ENCODE measurements at places on chromosomes 6 and 20.

DNA sequence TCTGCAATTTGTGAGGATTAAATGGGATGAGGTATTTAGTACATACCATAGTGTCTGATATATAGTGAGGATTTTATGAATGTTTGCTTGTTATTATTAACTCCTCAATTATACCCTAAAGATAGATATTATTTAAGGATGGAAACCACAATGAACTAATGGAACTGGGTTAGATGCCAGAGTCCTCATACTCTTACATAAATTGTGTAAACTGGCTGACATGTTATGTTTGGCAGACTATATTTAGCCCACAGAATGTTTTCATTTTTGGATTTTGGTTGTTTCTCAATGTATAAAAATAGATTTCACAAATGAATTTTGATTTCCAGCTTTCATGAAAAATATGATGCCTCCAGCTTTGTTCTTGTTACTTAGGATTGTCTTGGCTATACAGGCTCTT is 37.6 kb downstream of the HTR1B start:
- DNase-seq, result no peak

DNA sequence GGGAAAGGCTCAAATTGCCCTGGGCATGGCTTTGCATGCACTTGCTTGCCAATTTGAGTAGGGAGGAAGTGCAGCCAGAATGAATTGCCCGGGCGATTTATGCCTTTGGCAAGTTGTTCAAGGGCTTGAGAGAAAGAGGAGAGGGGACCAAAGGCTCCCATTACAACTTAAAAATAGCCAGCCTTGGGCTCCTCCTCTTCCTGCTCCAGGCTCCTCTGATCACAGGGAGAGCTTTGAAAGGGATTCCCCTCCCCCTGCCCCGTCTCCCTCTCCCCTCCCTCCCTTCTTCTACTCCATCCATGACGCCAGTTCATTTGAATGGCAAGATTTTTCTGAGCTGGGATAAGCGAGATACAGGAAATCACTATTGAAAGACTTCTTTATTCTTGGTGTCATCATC is 304.9 kb upstream of the JAG1 start:
- no peak for DNase-seq

DNA sequence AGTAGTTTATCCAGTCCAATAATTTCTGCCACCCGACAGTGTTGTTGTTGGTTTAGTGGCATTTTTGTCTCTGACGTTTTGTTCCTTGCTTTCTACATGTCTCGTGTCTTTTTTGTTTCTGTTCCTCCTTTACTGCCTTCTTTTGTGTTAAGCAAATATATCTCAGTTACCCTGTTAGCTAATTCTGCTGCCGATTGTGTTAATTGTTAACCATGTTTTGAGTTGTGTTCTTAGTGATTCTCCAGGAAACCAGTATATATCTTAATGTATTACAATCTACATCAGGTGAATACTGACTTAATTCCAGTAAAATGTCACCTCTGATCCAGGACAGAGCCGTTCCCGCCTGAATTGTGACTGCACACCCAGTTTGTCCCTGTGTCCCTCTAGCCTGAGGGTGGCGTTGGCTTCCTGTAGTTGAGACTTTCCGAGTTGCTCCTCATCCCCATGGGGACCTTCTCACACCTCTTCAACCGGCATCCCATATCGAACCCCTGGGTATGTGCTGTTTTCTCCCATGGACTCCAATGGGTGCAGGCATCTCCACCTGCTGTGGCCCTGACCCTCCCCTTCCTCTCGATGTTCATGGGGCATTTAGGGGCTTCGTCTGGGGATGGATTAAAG is 35.8 kb upstream of the BHLHE23 start:
- no peak for DNase-seq

DNA sequence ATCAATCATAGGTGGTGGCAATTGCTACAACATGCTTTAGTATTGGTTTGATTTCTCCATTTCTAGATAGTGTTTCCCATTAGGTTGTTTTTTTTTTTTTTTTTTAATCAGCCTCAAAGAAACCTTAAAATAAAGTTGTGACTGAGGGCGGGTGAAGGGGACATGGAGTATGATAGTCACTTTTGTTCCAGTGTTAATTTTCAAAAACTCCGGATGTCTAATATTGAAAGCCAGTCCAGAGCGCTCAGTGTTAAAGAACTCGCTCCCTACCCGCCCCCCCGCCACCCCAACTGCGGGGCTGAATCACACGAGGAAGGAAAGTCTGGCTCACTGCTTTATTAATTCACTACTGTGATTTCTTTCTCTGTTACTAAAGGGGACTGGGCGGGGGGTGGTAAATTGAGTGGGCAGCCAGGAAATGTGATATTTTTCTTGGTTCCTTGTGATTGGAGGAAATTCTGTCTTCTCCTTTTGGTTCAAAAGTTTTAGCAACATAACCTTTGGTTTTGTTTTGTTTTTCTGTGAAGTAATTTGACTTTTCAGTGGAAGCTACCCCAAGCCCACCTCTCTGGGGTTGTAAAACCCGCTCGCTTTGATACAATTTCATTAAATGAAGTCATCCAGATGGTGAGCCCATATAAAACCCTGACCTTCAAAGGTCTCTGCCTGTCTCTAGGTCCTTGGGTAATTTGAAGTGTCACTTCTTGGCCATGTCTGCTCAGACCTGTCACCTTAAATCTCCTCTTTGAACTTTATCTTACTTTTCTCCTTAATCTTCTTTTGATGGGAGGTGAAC is 38.0 kb downstream of the TNFAIP3 start:
- no peak for DNase-seq

GRCh38 chr6:43912598-43913371 is 142.8 kb downstream of the VEGFA start:
- no peak for DNase-seq

DNA sequence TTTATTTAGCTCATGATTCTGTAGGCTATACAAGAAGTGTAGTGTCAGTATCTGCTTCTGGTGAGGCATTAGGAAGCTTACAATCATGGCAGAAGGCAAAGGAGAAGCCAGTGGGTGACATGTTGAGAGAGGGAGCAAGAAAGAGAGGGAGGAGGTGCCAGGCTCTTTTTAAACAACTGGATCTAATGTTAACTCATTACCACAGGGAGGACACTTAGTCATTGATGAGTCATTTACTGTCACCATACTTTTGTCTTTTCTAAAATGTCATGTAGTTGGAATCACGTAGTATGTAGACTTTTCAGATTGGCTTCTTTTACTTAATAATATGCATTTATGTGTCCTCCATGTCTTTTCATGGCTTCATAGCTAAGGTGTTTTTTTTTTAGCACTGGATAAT is 58.1 kb downstream of the NUS1 start:
- DNase-seq, result no peak

- DNase-seq, result no peak
These were observed 2.4 kb downstream of the NUS1 start for GRCh38 chr6:117677553-117678141.

DNA sequence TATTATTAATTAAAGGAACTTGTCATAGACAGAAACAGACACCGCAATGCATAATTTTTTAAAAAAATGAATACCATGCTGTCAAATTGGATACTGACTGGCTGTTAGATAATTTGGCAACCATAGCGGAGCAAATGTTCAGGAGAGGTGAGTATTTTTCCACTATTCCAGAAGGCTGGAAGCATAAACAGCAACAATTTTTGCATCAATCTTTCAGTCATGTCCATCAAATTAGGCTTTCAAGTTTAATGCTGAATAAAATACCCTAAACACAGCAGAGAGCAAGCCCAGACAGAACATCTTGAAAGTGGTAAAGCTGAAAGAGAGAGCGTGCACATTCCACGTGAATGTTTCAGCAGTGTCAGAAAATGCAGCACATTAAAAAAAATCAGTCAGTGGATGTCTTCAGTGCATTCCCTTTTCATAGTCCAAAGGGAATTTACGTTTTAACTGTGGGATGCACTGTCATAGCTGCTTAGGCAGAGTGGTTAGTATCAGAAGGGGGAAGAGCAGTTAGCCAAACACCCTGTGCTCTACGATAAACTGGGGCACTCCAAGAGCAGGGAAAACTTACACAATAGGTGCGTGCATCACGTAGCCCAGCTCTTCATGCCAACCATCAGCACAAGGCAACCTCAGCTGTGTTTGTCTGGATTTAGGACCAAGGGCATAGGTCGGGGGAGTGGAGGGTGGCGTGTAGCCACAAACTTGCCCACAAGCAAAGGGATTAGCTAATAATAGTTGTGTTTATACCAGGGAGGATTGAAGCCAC is 116.2 kb upstream of the STMND1 start:
- peak; percentile 48 for DNase-seq

DNA sequence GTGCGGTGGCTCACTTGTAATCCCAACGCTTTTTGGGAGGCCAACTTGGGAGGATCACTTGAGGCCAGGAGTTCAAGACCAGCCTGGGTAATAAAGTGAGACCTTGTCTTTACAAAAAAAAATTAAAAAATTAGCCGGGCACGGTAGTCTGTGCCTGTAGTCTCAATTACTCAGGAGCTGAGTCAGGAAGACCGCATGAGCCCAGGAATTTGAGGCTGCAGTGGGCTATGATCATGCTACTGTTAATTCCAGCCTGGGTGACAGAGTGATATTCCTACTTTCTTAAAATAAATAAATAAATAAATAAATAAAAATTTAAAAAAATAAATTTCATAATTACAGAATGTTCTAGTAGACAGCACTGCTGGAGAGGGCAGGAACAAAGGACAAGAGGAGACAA is 62.4 kb downstream of the DST start:
- no peak for DNase-seq

GRCh38 chr6:54217018-54217417 is 91.2 kb upstream of the TINAG start:
- DNase-seq, result no peak

GRCh38 chr6:104286641-104287040 is 573.1 kb downstream of the HACE1 start:
- DNase-seq, result no peak

DNA sequence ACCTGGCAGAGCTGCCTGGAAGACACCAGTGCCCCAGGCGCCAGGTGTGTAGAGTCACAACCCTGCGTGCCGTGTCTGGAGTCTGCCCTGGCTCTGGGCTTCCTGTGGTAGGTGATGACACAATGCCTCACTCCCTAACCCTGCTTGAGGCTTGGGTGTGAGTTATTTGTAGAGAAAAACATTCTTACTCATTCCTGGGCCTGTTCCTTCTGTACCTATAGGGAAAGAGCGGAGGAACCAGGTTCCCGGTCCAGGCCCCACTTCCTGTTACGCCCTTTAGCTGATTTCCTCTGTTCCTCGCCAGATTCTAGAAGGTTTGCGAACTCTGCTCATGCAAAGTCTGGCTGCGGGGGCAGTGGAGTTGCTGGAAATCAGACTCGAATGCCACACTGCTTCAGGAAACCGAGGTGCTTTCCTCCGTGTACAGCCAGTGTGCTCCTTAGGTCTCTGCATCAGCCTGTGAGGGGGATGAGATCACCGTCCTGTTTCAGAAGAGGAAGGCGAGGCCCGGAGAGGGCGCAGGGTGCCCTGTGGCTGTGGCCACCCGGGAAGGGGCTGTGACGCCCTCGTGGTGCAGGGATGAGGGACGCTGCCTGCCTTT is 67.1 kb upstream of the DUSP22 start:
- DNase-seq, result no peak

DNA sequence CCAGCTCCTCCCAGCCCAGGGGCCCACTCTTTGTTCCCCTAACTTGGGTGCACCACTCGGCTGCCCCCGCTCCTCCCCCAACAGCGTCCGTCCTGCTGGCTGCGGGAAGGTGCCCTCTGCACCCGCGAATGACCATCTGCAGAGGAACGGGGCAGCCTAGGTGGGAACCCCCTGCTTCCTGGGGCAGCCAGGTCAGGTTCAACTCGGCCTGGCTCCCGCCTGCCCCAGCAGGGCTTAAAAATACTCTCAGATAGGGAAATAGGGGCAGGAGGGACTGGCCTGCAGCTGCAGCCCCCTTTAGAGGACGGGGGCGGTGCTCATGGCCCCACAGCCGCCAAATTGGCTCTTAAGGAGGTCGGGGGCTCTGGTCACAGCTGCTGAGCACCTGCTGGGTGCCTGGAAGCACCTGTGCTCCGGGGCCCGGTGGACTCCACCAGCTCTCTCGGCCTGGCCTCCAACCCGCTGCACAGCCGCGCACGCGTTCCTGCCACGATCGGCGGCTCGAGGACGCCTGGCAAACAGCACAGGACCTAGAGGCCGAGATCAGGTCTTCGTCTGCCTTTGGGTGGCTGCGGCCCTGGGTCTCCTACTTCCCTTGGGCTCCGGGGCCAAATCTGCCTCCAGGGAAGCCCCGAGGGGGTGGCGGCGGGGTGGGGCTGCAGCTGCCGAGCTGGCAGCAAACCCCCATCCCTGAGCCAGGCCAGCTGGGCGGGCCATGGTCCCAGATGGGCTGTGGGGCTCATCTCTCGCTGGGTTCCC is 700 bp upstream of the LAMA5 start:
- no peak for DNase-seq

- no peak for DNase-seq
These were observed 839.5 kb upstream of the FLRT3 start for GRCh38 chr20:15176929-15177328.

DNA sequence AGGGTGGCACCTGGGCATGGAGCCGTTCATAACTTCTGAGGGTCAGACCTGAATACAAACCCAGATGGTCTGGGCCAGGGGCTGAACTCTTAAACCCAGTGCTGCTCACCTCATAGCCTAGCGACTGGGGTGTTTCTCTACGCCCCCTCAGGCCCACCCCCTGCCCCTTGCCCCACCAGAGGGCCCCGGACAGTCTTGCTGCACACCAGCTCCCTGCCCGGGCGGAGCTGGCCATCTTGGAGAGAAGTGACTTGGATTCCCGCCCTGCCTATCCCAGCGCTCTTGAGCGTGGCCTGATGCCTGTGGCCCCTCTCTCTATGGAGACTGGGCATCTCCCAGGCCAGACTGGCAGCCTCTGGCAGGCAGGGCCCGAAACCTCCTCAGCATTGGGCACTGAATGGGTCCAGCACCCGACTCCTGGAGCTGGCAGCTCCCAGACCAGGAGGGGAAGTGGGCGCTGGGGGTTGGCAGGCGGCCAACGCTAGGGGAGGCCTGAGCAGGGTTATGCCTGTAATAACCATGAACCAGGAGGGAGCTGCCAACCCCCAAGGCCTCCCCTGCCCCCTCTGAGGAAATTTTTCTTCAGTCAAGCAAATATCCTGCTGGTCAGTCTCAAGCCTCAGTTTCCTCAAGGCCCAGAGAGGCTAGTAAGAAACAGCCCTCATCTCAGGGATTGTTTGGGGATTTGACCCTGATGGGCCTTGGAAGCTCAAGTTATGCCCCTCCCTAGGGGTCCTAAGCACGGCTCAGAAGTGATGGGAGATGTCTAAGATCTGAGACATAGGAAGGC is 169.5 kb downstream of the VEGFA start:
- DNase-seq, result no peak

GRCh38 chr6:159831373-159831679 is 31.2 kb downstream of the PNLDC1 start:
- no peak for DNase-seq

GRCh38 chr6:40822619-40823018 is 216.4 kb downstream of the UNC5CL start:
- no peak for DNase-seq

- peak; percentile 15 for DNase-seq
These were observed 110.7 kb upstream of the ADGRF1 start for GRCh38 chr6:47152666-47153403.
